ENCODE measurements at places on chromosomes 11 and 22. TPM values are rescaled to one million over a fixed set of nuclear protein-coding genes. Genes with fewer than 3 reads are reported as not detected.

MRGPRE gene
- not detected for total RNA-seq

C11orf65 gene
- total RNA-seq = 0.64 TPM

NAALAD2 gene
- 1.8 TPM for total RNA-seq

APOBEC3F gene
- total RNA-seq = 10.4 TPM

BACE1 gene
- total RNA-seq = 17.9 TPM

PHOX2A gene
- total RNA-seq = not detected

- DNase-seq = no peak
Observed at GRCh38 chr22:20031732-20032406, 11.0 kb downstream of the TANGO2 start.

DNA sequence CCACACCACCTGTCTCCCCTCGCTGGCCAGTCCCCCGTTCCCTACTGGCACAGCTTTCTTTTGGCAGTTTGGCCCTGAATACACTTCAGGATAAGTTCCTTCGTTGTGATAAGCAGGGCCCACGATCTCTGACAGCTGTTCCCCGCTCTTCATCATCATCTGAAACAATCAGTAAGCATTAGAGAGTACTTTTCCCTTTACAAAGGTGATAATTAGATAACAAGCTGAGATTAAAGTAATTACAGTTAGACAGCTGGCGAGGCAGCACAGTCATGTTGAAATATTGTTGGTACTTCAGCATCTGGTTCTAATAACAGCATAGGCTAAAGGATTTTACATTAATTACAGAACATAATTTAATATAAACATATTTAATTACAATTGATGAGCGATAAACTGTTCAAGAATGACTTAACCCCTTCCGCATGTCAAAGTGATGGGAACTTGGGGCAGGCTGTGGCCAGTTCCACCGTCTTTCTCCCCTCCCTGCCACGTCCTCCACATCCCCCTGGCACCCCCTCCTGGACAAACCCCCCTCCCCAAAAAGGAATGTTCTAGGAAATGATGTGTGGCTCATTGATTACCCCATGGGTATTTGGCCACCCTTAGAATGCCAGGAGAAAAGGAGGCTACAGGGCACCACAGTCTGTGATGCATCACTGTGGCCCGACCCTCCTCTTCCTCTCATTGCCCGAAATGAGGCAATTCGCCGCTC is 134.9 kb downstream of the RCN1 start:
- no peak for DNase-seq

- no peak for DNase-seq
Observed at GRCh38 chr11:75386942-75387630, 12.2 kb upstream of the RPS3 start.

GRCh38 chr11:27723687-27724086 is 23.4 kb upstream of the BDNF start:
- DNase-seq = no peak

DNA sequence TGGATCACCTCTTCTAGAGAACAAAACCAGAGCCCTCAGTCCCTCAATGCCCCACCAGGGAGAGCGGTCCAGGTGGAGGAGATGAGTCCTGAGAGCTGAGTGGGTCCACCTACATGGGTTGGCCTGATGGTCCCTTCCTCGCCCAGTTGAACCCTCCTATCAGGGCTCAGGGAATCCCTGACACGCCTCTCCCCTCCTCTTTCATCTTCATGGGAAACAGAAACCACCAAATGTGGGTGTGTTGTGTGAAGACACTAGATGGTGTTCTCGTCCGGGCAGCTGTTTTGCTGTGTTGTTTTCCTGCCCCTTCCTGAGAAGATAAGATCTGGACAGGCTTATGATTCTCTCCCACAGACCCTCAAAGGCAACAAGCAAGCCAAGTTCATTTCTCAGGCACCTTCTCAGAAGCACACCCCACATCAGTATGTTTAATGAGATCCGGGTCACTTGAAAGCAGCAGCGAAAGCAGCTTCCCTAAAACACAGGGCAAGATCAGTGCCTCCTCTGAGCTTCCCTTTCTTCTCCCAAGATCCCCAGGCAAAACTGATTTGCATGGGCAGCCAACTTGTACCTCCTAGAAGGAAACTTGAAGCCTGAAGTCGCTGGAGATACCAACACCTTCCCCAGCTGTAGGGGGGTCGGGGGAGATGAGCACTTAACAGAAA is 35.3 kb upstream of the POU2AF1 start:
- DNase-seq = no peak

DNA sequence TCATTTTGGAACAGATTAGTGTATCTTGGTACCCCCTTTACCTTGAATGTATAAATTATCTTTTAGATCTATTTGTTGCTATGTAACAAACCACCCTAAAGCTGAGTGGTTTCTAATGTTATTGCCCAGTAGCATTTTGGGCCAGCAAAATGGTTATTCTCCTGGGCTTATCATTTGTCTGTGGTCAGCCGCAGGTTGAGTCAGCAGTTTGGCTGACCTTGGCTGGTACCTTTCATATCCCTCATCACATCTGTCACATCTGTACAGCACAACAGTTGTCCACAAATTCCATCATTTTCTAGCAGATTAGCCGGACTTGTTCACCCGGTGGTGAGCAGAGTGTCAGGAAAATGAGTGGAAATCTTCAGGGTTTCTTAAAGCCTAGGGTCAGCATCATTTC is 588.5 kb upstream of the ARHGAP42 start:
- DNase-seq = no peak

- DNase-seq = no peak
Observed at GRCh38 chr22:30685178-30685577, 9.5 kb upstream of the OSBP2 start.

DNA sequence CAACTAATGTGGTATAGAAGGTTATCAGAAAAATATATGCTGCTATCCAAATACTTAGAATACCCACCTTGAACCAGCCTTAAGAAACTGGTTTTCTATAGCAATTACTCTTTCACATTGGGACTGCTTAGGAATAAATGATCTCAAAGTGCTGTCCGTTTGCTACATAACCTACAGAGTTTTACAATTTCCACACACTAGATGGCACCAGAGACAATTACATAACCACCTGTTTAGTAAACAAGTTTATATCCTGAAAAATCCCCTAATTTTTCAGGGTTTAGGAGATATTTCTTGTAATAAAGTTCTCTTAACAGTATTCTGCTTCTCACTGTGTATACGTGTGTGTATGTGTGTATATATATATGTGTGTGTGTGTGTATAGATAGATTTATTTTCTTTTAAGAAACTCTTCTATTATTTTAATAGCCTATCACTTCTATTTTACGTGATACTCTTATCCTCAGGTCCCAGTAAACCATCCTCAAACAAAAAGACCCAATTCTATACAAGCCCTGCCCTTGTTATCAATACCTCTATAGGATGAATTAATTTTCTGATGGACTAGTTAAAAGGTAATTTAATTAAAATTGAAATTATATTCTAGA is 6.7 kb upstream of the OR5I1 start:
- DNase-seq = no peak

GRCh38 chr11:120630122-120630521 is 118.6 kb downstream of the GRIK4 start:
- no peak for DNase-seq

- no peak for DNase-seq
Observed at GRCh38 chr11:126210871-126211235, 597 bp downstream of the RPUSD4 start.

DNA sequence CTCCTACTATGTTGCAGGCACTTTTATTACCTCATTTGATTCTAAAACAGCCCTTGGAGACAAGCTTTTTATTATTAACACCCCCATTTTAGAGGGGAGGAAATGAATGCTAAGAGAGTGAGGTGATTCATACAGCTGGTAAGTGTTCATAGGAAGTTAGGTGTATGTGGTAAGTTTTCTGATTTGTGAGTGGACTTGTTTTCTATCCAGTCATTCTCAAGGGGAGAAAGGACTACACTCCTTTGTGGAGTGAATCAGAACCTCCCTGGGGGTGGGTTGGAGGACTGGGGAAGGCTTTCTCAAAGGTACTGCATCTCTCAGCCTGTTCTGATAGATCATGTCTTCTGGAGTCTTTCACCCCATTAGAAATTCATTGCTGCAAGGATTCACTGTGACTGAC is 23.5 kb downstream of the PKNOX2 start:
- no peak for DNase-seq

DNA sequence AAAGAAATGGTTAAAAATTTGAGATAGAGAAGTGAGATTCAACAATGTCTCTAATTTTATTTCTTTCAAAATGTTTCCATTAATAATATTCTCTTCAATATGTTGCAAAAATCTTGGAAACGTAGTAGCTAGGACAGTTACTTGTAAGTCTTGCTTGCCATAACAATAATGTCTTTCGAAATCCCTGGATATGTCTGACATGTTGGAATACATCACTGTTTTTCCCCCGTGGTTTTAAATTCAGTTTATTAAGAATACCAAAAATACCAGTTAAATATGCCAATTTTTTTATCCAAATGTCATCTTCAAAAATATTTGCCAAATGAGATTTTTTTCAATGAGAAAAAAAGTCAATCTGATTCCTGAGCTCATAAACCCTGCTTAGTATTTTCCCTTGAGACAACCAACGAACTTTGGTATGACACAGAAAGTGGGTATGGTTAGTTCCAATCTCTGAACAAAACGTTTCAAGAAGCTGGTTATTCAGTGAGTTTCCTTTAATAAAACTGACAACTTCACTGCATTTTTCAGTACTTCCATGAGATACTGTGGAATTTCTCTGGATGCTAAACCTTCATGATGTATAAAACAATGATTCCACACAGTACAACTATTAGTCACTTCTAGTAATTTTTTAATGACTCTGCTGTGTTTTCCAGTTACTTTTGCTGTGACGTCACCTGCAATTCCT is 36.7 kb upstream of the AMPD3 start:
- no peak for DNase-seq

GRCh38 chr11:118522571-118523072 is 4.7 kb upstream of the TTC36 start:
- DNase-seq = no peak

DNA sequence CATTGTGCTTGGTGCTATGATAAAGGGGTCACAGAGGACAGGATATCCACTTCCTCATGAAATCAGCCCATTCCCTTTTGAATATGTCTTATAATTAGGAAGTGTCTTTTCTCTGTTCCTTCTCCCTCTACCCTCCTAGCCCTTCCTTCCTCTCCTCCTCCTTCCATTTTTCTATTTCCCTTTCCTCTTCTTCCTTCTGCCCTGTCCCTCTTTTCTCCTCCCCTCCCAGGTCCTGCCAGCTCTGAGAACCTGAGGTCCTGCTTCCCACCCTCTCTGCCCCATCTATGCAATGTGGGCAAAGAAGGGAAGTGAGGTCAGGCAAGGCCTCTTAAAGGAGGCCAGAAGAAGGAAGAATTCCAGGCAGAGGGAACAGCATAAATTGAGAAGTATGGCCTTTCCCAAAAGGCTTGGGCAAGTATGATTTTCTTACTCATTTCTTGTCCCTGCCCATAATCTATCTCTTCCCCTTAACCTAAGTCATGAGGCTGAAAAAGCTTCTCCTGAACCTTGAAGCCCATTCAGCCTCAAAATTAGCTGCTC is 7.7 kb upstream of the UBASH3B start:
- DNase-seq = no peak

- no peak for DNase-seq
Observed at GRCh38 chr11:103953797-103954486, 82.5 kb upstream of the DDI1 start.

GRCh38 chr11:131904756-131905155 is 534.3 kb downstream of the NTM start:
- DNase-seq = no peak

All from right cardiac atrium (tissue), 5 donors.